H1 (cell line): ENCODE measurements at places on chromosomes 11 and 22. TPM values are rescaled to one million over a fixed set of nuclear protein-coding genes. Genes with fewer than 3 reads are reported as not detected.

The ZNF408 gene
- total RNA-seq: 10.7 and 11.0 TPM in 2 replicates

The ACCSL gene
- not detected in 2 replicates for total RNA-seq

GRCh38 chr11:35256296-35256695, 117.3 kb downstream of the CD44 start:
- no peaks in the 10 kb centered on the region for H3K27me3 ChIP-seq
- H3K36me3 ChIP-seq: no peaks in the 10 kb centered on the region
- H3K4me3 ChIP-seq: no peak overlapping the region
- DNase-seq: no peak
- no peak overlapping the region for H3K27ac ChIP-seq

GRCh38 chr22:39081016-39081415, 3.9 kb downstream of the APOBEC3G start:
- no peak overlapping the region for H3K27ac ChIP-seq
- no peaks in the 10 kb centered on the region; the same call in 1 of the 2 replicates for H3K4me1 ChIP-seq
- no peaks in the 10 kb centered on the region for H3K36me3 ChIP-seq
- no peaks in the 10 kb centered on the region for H3K27me3 ChIP-seq
- no peak for DNase-seq
- no peak overlapping the region for H3K4me3 ChIP-seq

DNA sequence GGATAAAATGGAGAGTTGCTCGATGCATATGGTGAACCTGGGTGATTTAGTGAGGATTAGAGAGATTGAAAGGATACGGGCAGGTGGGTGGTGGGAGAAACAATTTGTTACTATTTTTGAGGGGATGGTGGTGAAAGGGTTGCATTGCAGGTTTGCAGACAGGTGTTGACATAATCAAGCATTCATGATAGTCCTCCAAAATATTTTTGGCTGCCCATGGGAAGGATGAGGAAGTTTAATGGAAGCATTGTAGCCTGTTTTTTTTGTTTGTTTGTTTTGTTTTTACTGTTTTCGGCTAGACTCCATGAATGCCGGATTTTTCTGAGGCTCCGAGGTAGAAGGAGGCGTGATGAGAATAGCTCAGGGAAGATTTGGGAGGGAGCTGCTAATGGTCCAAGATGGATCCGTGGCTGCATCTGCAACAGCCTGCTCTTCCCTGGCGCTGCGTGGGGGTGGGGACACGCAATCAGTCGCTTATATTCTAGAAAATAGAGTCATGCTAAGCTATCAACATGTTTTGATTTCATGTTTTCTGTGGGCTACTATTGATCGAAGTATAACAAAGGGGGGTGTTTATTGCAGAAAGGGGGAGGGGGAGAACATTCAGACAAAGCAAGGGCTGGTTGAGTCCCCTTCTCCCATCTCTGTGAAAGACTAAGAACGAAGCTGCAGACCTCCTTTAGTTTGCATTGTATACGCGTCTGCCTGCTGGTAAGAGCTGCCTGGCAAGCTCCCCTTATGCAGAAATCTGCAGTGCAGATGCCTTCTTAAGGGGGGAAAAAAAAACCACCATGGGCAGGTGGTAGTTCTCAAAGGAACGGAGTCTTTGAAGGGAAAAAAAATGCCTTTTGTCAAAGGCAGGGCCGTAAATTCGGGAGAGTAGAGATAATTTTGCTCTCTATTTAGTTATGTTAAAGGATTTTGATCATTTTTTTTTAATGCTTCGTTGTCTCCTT, 1.0 kb downstream of the RTN3 start:
- H3K4me1 ChIP-seq: peaks cover 10% of the 10 kb centered on the region
- no peak for DNase-seq
- H3K27ac ChIP-seq: peak overlapping the region; percentile 68
- peak overlapping the region; percentile 89 for H3K4me3 ChIP-seq

GRCh38 chr11:114075891-114076441, 16.5 kb downstream of the ZBTB16 start:
- H3K4me3 ChIP-seq: no peak overlapping the region
- no peak overlapping the region for H3K27ac ChIP-seq
- DNase-seq: no peak
- no peaks in the 10 kb centered on the region for H3K36me3 ChIP-seq
- peaks cover 34% of the 10 kb centered on the region; the same call in 1 of the 2 replicates for H3K27me3 ChIP-seq
- peaks cover 6% of the 10 kb centered on the region for H3K4me1 ChIP-seq

DNA sequence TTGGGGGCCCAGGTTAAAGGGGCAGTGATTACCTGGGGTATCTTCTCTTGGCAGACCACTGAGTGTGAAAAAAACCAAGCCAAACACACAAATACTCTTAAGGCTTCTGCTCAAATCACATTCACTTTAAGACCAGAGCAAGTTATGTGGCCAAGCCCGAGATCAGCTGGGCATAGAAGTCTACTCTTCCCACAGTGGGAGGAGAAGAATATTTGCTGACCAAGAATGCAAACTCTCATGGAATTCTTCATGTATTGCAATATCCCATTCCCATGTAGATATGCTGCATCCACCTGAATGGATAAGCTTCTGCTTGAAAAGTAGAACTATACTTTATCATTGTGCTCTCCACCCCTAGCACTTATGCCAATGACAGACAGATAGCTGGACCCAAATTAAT, 37.1 kb upstream of the C11orf87 start:
- H3K27ac ChIP-seq: no peak overlapping the region
- no peak overlapping the region for H3K4me3 ChIP-seq
- peaks cover 1% of the 10 kb centered on the region; the same call in 1 of the 2 replicates for H3K4me1 ChIP-seq
- H3K36me3 ChIP-seq: no peaks in the 10 kb centered on the region
- no peak for DNase-seq

GRCh38 chr11:118488480-118489109, 38.7 kb upstream of the TTC36 start:
- H3K36me3 ChIP-seq: peaks cover 46% of the 10 kb centered on the region
- H3K27me3 ChIP-seq: no peaks in the 10 kb centered on the region
- H3K4me3 ChIP-seq: no peak overlapping the region
- no peaks in the 10 kb centered on the region for H3K4me1 ChIP-seq

DNA sequence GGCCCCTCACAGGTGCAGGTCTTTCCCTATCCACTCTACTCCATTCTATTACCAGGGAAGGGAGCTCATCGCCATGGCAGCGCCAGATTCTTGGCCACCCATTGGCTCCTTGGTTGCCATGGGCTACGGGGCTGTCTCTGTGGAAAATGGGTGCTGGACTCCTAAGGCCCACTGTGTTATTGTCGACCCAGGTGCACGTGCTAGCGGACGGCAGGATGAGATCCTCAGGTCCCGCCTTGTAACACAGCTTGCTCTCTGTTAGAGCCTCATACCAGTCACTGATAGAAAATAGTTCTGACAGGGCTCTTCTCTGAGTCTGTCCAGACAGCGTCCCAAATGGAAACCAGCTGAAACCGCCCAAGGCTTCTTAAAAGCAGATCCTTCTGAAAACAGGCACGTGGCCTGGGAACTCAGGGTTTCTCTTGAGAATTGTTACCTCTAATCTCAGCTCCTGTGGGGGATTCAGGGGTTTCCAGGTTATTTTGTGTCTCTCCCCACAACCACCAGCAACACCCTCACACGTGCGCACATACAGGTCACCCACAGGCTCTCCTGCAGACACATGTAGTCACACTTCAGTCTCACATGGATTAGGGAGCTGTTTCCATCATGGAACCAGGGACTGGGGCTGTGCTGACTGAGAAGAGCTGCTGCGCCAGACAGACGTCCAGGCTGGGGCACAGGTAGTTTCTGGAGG, 1.5 kb downstream of the TUB start:
- peak overlapping the region; percentile 41; the same call in 1 of the 2 replicates for H3K4me3 ChIP-seq
- peaks cover 31% of the 10 kb centered on the region for H3K4me1 ChIP-seq
- no peaks in the 10 kb centered on the region for H3K27me3 ChIP-seq
- no peaks in the 10 kb centered on the region for H3K36me3 ChIP-seq

The TBX1 gene
- 0.28 and 0.38 TPM in 2 replicates for total RNA-seq

DNA sequence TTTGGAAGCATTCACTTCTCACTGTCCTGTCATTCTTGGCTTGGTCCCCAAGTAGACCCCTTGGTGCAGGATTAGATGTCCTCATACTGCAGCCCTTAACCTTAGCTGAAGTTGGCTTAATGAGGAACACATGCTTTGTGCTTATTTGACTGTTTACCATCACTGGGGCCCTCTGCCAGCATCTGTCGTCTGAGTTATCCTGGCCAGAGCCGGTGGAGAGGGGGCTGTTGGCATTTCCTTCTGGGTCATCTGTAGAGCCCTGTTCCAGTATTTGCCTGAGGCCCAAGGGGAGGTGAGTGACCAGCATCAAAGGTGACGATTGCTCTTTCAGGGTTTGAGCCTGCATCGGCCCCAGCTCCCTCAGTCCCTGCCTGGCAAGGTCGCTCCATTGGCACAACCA, 126.4 kb upstream of the RASSF10 start:
- no peaks in the 10 kb centered on the region for H3K27me3 ChIP-seq
- peaks cover 20% of the 10 kb centered on the region for H3K36me3 ChIP-seq
- H3K4me1 ChIP-seq: peaks cover 4% of the 10 kb centered on the region

GRCh38 chr22:19811811-19812771, 42.6 kb downstream of the GNB1L start:
- H3K27ac ChIP-seq: no peak overlapping the region
- DNase-seq: no peak
- H3K4me3 ChIP-seq: no peak overlapping the region
- no peaks in the 10 kb centered on the region; the same call in 1 of the 2 replicates for H3K4me1 ChIP-seq
- no peaks in the 10 kb centered on the region for H3K27me3 ChIP-seq

The GPHA2 gene
- 0.97 and 1.5 TPM in 2 replicates for total RNA-seq

DNA sequence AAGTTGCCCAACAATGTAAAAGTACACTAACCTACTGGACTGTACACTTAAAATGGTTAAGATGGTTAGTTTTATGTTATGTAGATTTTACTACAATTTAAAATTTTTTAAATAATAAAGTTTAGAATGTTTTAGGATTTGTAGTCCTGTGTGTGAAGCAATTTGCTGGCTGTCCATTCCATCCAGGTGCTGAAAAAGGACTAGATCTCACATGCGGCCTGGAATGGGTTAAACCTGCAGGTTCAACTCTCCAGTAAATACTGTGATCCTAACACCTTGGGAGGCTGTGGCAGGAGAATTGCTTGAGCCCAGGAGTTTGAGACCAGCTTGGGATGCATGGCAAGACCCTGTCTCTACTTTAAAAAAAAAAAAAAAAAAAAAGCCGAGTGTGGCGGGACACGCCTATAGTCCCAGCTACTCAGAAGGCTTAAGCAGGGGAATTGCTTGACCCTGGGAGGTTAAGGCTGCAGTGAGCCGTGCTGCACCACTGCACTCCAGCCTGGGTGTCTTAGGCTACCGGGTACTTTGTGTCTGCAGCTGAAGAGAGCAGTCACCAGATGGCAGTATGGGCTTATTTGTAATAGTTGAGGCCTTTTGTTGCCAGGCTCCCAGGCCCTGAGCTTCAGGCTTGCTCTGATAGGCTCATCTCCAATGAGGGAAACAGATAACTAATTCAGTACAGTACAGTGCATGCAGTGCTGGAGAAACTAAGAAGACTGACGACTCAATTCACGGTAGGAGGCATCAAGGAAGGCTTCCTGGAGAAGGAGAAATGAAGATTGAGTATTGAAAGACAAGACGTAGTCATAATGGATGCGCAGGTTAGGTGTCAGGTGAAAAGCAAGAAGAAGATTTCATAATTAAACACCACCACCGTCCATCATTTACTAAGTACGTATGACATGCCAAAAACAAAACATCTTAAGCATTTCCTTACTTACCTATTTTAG, 64.7 kb upstream of the ASPHD2 start:
- DNase-seq: peak; percentile 70
- H3K4me3 ChIP-seq: no peak overlapping the region
- H3K27ac ChIP-seq: no peak overlapping the region
- peaks cover 2% of the 10 kb centered on the region; the same call in 1 of the 2 replicates for H3K4me1 ChIP-seq

The KDM4E gene
- not detected in 2 replicates for total RNA-seq

DNA sequence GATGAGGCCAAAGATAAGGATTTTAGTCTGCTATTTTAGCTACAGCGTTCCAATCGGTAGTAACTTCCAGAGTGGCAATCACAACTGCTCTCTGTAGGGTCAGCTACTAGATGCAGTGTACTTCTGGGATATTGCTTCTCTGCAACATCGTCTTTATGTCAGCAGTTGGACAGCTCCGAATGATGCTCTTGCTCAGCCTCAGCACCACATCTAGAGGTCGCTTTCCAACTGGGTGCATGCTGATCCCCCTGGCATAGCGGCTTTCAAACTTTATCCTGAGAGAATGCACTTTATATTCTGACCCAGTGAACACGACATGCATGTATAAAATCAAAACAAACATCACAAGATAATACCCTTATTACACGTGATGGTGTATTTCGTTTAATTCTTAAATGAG, 219.6 kb downstream of the C11orf87 start:
- DNase-seq: no peak
- H3K27ac ChIP-seq: no peak overlapping the region
- H3K4me1 ChIP-seq: no peaks in the 10 kb centered on the region

GRCh38 chr11:46673713-46674462, 26.5 kb downstream of the ARHGAP1 start:
- no peaks in the 10 kb centered on the region for H3K27me3 ChIP-seq
- DNase-seq: no peak
- peaks cover 3% of the 10 kb centered on the region for H3K4me1 ChIP-seq
- peak overlapping the region; percentile 30 for H3K27ac ChIP-seq
- H3K36me3 ChIP-seq: peaks cover 9% of the 10 kb centered on the region

GRCh38 chr11:73995247-73995646, 12.6 kb upstream of the UCP2 start:
- no peak for DNase-seq
- no peaks in the 10 kb centered on the region for H3K36me3 ChIP-seq
- H3K27me3 ChIP-seq: no peaks in the 10 kb centered on the region
- no peak overlapping the region for H3K4me3 ChIP-seq

The OR2AG2 gene
- 0.17 and 0.22 TPM in 2 replicates for total RNA-seq

The TSPO gene
- 19.2 and 19.9 TPM in 2 replicates for total RNA-seq

DNA sequence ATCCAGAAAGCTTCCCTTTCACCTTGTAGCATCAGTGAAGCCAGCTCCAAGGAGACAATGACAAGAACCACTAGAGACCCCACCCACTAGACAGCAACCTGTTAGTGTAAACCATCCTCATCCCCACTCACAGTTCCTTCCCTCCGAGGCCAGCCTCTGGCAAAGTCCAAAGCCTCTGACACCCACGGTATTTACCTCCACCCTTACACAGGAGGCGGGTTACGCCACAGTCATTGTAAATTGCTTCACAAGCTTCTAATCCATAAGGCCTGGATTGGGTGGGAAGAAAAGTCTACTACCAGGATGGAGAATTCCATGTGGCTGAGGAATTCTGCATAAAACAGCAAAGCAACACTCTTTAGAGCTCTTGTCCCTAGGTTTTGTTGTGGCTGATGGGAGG, 287.4 kb downstream of the BUD13 start:
- peaks cover 2% of the 10 kb centered on the region; the same call in 1 of the 2 replicates for H3K4me1 ChIP-seq
- H3K4me3 ChIP-seq: no peak overlapping the region
- H3K36me3 ChIP-seq: no peaks in the 10 kb centered on the region
- H3K27ac ChIP-seq: no peak overlapping the region

- H3K27me3 ChIP-seq: no peaks in the 10 kb centered on the region
- no peak overlapping the region for H3K4me3 ChIP-seq
- H3K36me3 ChIP-seq: peaks cover 5% of the 10 kb centered on the region; the same call in 1 of the 2 replicates
- DNase-seq: no peak
Observed at GRCh38 chr22:23305321-23305910, 125.1 kb downstream of the BCR start.

DNA sequence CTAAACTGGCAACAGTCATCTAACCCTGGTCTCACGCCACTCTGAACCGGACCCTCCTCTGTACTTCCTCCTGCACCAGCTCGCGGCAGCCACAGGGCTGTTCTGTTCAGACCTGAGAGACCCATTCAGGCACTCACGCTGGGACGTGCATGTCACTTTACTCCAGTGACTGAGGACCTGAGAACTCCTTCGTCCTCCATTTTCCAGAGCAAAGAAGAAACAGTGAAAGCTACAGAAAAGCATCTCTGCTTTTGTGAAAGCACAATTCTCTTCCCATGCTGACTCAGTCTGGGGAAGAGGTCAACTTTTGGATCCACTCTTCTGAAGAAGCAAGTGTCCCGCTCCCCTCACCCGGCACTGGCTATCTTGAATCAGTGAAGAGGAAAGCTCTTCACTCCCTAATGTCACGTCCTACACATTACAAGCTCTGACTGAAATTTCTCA, 24.5 kb downstream of the PISD start:
- H3K36me3 ChIP-seq: no peaks in the 10 kb centered on the region
- no peaks in the 10 kb centered on the region for H3K27me3 ChIP-seq
- no peak overlapping the region for H3K4me3 ChIP-seq
- DNase-seq: no peak
- no peak overlapping the region for H3K27ac ChIP-seq

The DNAJC24 gene
- total RNA-seq: 21.1 TPM in 2 replicates
